ENCODE measurements at places on chromosomes 3 and 15. TPM values are rescaled to one million over a fixed set of nuclear protein-coding genes. Genes with fewer than 3 reads are reported as not detected.

DNA sequence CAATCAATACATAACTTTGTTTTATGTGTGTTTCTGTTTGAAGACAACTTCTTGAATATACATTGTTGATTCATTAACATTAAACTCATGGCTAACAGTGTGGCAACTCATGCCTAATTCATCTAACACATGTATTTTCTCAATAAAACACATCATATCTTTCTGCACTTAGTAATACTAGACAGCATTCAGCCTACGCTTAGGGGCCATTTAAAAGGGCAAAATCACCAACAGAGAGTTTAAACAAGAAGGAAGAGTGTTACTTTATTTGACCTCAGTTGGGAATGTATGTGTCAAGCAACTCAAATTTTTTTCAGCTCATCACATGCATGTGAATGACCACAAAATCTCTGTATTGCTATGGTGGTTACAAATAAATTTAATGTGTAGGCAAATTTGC lies 128.8 kb upstream of the AADACL2 start:
- no peak for DNase-seq

GRCh38 chr3:16994854-16995525 lies 110.2 kb downstream of the PLCL2 start:
- DNase-seq = no peak

DNA sequence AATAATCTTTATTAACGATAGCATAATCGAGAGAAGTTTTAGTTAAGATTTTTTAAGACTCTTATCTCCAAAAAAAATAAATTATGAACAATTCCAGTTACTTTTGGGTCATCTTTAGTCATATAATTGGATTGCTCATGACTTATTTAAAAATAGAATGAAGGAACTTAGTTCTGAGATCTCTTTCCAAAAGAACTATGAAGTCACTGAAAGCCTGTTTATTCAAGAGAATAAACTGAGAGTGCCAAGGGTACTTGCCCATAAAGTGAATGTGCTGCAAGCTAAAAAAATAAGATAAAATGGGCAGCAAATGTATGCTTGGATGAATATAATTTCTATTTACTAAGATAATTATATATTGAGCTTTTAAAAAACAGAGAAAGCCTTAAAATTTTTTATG lies 176.5 kb upstream of the PLSCR5 start:
- DNase-seq = no peak

The PLSCR2 gene
- 1.4 TPM for polyA plus RNA-seq

The CILP gene
- polyA plus RNA-seq = 3.4 TPM

The COL6A6 gene
- 0.86 TPM for polyA plus RNA-seq

The SRGAP3 gene
- 22.8 TPM for polyA plus RNA-seq

The TARS3 gene
- polyA plus RNA-seq = 23.1 TPM
